ENCODE measurements at places on chromosomes 16 and 17. TPM values are rescaled to one million over a fixed set of nuclear protein-coding genes. Genes with fewer than 3 reads are reported as not detected.
A peak's percentile ranks its signal among the peaks of the same experiment; 100 is the strongest.

The ZNF423 gene
- 27.8 TPM for polyA plus RNA-seq

The TEPSIN gene
- polyA plus RNA-seq: 18.4 TPM

The CCL13 gene
- polyA plus RNA-seq: not detected

The COG8 gene
- 39.5 TPM for polyA plus RNA-seq

The SPNS3 gene
- 3.4 TPM for polyA plus RNA-seq

The RASD1 gene
- 0.73 TPM for polyA plus RNA-seq

The SBK1 gene
- polyA plus RNA-seq: 16.9 TPM

GRCh38 chr16:22683730-22684573 lies 130.0 kb upstream of the HS3ST2 start:
- no peak for DNase-seq

GRCh38 chr16:85498607-85499006 lies 114.5 kb upstream of the GSE1 start:
- no peak for DNase-seq

- no peak for DNase-seq
These were observed 38.5 kb downstream of the TBC1D16 start for GRCh38 chr17:79997011-79997660.

- no peak for DNase-seq
These were observed 152.5 kb downstream of the LGALS9B start for GRCh38 chr17:20314834-20315233.

DNA sequence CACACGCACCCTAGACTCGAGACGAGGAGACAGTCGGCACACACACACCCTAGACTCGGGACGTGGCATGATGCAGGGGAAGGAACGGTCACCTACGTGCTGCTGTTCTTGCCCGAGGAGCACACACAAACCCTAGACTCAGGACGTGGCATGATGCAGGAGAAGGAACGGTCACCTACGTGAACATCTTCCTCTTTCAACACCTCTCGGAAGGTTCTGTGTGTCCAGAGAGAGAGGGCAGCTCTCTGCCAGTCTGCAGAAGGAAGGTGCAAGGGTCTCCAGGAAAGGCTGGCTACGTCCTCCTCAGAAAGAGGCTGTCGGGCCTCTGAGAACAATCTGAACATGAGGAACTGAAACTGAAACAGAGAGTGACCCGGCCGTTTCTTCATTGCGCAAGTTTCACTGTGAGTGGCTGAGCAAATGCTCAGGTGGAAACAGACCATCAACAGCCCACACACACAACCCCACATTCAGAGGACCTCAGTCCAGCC lies 43.4 kb downstream of the ZNF276 start:
- no peak for DNase-seq

DNA sequence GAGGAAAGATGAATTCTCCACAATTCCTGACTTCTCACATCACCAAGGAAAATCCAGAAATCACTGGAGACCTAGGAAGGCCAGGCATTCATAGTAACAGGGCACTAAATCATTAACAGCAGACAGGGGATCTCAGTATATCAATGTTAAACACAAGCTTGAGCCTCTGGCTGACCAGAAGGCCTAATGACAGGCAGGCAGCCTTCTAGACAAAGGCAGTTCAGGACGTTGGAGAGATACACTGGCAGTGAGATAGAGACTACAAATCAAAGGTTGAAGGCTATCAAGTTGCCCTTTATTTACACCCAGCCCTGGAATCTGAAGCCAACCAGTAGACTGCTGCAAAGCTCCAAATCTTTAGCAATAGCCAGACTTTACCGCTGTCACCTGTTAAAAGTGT lies 422.8 kb upstream of the CCL2 start:
- peak; percentile 25 for DNase-seq

GRCh38 chr17:4632581-4632920 lies 8.9 kb downstream of the ALOX15 start:
- no peak for DNase-seq

DNA sequence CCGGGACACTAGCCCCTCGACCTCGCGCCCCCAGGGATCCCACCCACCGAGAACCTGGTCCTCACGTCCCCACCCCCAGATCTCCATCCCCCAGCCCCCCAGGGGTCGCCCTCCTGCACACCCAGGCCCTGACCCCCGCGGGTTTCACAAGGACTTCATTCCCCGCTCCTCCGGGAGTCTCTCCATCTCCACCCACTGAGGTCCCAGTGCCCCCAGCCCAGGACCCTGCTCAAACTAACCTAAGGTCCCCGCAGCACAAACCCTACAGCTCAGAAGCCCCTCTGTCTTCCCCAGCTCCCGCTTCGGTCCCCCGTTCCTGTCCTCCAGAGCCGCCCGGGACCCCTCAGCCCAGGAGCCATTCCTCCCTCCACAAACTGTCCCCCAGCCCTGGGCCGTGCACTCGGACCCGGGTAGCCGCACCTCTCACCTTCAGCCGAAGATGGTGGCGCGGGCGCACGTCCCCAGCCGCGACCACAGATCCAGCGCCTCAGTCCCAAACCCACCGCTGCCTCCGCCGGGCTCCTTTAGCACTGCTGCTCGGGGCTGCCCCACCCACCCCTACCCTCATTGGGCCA lies at the start of gene MYH10:
Gene MYH10, minus strand, starts transcription at position 499 of the 575 bp plus-strand sequence. CDS start 7,479 bp downstream, outside the sequence.
- DNase-seq: peak; percentile 32

- no peak for DNase-seq
These were observed 1.1 kb downstream of the CFAP119 start for GRCh38 chr16:30760577-30761426.

DNA sequence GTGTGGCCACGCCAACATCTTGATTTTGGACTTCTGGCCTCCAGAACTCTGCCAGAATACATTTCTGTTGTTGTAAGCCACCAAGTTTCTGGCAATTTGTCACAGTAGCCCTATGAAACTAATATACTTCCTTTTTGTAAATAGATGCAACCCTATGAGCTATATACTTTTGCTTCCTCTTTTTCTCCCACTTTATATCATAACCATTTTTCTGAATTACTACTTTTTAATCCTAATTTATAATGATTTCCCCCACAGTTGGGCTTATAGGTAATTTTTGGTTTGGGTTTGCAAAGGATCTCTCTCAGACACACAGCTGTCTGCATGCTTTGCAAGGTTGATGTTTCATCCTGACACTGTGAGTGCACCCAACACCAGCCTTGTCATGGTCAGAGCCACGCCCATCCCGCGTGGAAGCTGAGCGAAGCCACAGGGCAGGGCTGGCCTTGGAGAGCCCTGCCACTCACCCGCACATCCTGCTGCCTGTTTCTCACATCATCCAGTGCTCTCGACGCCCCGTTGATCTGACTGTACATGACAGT lies 5.8 kb downstream of the TRIM25 start:
- no peak for DNase-seq

DNA sequence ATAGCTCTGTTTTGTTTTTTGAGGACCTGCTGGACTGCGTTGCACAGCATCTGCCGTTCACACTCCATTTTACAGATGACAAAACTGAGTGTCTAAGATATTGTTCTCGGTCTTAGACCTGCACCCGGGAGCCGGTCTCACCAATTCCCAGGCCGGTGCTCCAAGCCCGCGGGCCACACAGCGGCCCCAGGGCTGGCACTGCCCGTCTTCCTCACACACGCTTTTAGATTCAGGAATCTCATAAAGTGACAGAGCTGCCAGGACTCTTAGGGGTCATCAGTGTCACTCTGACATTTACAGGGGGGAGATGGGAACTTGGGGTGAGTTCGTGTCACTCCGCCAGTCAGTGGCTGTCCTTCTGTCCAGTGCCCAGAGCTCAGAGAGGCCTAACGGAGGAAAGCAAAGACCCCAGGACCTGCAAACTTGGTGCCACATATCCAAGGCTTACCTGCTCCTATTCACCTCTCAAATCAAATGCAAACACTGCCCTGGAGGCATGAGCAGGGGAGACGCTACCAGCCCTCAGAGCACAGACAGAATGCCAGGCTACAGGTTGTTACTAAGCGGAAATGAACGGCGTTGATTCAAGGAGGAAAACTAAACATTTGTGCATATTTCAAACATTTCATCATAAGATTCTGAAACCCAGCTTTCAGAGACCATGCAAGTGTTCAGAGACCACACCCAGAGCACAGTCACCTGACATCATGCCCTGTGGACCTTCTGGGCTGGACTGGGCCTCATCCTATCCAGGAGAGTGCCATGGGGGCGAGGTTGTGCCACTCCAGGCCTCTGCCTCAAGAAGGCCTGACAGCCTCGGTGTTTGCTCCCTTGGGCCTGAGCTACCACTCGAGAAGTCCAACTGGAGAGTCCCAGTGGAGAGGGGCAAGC lies 29.5 kb downstream of the TNFRSF13B start:
- no peak for DNase-seq

- DNase-seq: no peak
These were observed 684 bp upstream of the SPIRE2 start for GRCh38 chr16:89827383-89828198.

- DNase-seq: no peak
These were observed 18.1 kb upstream of the MAF start for GRCh38 chr16:79618692-79619050.

DNA sequence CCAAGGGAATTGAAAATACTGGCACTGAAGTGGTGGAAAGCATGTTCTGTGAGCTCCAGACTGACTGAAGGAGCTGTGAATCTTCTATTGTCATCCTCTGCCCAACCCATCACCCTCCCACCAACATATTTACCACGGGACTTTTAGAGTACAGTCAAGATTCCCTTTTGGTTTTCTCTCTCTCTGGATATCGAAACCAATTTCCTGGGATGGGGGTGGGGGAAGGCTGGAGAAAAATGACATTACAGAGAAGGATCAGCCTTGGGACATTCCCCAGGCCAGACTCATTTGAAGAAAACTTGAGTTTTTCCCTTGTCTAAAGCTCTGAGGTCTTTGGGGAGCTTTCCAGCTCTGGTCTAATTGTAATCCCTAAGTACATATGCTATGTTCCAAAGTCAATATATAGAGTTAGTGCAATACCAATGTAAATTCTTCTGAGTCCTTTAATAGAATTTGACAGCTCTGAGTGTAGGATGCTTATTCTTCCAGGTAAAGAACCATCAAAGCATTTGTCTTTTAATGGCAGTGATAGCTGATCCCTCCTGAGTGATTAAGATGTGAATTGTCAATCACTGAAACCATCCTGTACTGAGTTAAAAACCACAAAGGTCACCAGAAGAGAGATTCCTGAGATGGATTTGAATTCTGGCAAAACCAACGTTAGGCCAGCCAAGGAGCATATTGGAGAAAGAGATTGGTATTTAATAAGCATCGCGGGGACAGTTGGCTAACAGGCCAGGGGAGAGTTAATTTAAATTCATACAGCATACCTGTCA lies 48.8 kb upstream of the CCL1 start:
- DNase-seq: no peak

GRCh38 chr16:6160303-6160702 lies 1062.7 kb upstream of the EEF2KMT start:
- DNase-seq: no peak

DNA sequence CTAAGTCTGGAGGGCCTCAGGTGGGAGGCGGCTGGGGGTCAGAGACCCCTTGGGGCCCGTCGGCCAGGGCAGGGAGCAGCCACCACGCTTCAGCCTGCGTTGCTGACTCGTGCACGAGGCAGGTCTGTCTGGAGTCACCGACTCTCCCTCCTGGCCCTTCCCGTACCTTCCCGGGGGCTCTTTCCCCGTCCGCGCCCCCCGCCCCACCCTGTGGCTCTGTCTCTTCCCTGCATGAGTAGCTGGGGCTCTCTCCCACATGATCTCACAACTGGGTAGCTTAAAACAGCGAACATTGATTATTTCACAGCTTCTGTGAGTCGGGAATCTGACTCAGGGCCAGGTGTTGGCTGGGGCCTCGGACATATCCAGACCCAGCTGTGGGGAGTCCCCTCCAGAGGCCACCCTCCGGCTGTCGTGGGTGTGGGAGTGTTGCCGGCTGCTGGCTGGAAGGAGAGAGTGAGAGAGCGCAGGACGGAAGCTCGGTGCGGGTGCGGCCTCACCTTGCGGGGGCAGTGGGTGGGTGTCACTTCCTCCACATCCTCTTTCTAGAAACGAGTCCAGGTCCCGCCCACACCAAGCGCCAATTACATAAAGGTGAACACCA lies 17.3 kb downstream of the BAHCC1 start:
- DNase-seq: no peak

- no peak for DNase-seq
These were observed 5.5 kb downstream of the ATF7IP2 start for GRCh38 chr16:10391339-10391738.

DNA sequence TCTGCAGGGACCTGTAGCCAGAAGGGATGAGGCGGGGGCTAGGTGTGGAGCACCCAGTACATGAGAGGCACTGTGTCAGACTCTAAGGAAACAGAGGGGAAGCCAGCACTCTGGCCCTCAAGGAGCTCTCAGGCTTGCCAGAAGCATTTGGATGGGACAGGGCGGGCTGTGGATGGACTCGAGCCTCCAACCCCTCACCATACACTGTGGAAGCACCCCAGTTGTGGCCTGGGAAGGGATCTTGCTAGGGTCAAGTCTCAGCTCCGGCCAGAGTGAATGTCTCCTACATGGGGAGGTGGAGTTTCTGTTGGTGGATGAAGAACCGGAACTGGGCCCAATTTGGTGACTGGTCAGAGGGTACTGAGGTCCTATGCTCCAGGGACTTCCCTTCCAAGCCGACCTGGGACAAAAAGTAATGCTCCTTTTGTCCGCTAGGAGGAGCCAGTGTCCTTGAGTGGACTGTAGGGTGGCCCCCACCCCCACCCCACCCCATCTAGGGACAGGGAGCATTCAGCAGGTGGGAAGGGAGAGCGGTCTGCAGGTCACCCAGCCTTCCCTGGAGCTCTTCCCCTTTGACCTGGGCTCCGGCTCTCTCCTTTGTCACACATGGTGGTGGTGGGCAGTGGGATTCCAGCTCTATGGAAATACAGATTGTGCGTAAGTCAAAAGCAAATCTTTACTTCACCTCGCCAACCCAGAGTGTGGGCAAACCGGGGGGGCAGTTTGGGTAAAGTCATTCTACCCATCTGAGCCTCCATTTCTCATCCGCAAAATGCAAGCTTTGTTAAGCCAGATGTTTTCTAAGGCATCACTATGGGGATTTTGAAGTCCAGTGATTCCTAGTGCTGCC lies 20.4 kb upstream of the PHB1 start:
- peak; percentile 39 for DNase-seq

GRCh38 chr16:2183671-2184070 lies 12.7 kb downstream of the CASKIN1 start:
- no peak for DNase-seq

DNA sequence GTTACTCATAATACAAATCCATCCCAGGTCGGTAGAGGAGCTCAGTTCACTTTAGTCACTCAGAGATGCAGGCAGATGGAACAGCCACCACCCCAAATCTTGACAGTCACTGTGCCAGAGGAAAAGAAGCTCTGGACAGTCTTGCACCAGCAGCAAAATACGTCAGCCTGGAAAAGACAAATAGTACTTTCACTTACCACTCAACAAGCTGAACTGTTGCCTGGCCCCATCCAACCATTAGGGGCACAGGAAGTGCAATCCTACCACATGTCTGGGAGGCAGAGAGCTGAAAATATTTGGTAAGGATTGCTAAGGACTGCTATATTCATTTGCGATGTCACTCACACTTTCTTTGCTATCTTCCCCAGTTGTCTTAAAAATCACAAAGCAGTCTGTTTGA lies 239.1 kb upstream of the TOX3 start:
- DNase-seq: no peak
